ACHN (cell line): ENCODE measurements at places on chromosomes 11 and 22.

GRCh38 chr11:92286709-92287108 lies 62.1 kb downstream of the FAT3 start:
- no peak for DNase-seq

- DNase-seq = no peak
These were observed 1.3 kb downstream of the FAM180B start for GRCh38 chr11:47587723-47588326.

DNA sequence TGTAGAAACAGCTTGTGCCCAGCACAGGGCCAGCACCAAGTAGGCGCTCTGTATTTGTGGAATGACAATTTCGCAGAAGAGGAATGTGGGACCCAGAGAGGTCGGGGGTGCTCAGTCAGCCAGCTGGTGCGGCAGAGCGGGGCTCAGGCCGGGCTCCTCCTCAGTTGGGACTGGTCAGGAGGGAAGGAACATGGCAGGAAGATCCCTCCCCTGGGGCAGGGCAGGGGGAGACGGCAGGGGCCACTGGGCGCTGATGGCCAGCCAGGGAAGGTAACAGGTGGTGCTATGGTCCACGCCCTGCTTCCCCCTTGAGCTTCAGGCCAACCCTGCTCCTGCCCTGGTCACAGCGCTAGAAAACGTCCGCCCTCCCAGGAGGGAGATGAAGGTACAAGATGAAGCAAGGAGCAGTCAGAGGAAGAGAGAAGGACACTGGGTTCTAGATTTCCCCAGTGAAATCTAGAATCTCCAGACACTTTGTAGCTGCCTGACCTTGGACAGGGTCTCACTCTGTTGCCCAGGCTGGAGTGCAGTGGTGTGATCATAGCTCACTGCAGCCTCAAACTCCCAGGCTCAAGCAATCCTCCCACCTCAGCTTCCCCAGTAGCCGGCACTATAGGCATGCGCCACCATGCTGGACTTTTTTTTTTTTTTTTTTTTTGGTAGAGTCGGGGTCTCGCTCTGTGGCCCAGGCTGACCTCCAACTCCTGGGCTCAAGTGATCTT lies 13.5 kb upstream of the SPI1 start:
- no peak for DNase-seq

- DNase-seq = peak; percentile 57
These were observed 552 bp downstream of the RIN1 start for GRCh38 chr11:66335531-66336233.

DNA sequence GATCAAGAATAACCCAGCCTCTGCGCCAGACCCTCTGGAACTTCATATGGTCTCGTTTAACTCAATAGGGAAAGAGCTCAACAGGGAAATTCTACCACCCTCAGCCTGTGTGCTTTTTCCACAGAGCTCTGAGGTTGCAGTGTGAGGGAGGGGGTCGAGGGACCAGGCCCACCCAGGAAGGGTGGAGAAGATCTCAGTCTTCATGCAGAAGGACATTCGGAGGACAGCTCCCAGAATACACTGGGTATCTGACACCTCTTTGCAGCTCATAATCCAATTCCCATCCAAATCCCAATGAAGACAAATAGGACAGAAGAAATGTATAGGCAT lies 56.6 kb downstream of the ST14 start:
- no peak for DNase-seq

GRCh38 chr11:8277691-8278090 lies 14.0 kb upstream of the LMO1 start:
- no peak for DNase-seq

DNA sequence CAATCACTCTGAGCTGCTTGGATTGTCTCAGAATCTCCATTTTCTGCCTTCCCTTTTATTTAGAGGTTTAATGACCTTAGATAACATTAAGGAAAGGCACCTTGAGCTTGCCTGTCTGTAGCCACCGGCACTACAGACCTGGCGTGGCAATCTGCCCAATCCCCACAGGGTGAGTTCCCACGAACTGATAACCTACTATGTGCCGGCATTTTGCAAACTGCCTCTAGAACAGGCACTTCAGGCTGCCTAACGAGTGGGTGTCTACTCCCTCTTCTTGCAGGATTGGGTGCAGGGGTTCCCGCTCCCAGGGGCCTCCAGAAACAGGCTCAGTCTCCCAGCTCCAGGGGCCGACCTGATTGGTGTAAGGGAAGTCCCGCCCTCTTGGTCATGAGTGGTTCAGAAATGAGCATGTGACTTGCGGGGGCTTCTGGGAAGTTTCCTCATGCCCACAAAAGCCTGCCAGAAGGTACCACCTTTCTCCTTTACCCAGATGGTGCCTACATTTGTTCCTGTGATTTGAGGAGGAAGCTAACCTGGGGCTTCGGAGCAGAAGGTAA lies 120.0 kb upstream of the LDLRAD3 start:
- DNase-seq = no peak

DNA sequence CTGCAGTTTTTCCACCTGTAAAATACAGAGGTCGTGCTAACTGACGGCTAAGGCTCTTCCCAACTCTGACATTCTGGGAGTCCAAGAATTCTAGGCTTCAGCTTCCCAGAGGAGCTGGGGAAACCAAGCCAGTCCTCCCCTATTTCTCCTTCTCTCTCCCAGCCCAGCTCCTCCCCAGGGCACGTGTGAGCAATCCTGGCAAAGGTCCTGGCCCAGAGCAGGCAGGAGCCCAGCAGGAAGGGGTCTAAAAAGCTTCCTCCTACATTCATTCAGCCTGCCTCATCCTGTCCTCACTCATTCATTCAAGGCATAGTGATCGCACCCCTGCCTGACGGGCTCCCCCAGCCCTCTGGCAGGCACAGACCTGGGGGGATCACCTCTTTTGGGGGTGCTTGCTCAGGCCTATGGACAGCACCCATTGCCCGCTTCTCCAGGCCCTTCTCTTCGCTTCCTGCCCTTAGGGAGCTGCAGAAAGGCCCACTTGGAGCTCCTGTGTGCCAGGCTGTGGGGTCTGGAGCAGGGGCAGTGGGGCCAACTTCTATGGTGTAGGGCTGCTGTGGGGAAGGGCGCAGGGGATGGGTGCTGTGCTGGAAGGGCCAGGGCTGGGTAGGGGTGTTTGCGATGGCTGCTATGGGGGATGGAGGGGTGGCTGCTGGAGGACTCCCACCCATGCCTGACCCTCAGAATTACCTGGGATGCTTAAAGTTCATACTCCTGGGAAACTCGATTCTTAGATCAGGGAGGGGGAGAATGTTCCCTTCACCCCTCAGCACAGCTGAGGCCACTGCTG lies 9.8 kb downstream of the KCNC1 start:
- DNase-seq = no peak

- no peak for DNase-seq
These were observed 164.6 kb upstream of the PDGFD start for GRCh38 chr11:104328512-104328907.

DNA sequence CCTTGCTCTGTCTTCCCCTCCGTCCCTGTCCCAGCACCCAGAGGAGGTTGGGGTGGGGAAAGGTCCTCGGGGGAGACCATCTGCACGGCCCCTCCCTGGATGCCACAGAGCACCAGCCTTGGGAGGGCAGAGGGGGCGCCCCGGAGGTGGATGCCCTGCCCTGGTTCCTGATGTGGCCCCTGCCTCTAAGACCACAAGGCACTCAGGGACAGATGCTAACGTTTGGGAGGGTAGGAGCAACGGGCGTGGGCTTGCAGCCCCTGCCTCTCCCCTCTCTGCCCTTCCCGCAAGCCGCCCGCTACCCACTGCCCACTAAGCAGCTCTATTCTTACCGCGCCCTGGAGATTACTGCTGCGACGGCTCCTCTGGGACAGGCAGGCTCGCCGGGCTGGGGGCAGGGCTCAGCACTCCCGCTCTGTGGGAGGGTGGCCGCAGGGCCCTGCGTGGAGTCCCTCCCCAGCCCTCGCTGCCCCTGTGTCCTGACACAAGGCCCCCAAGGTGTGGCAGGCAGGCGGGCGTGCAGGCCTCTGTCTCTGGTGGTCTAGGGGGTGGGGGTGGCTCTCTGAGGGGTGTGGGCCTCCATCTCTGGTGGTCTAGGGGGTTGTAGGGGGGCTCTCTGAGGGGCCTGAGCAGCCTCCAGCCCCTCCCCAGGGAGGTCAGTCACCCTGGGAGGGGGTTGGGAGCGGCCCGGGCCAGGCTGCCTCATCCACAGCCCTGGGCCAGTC lies 14.9 kb downstream of the BRSK2 start:
- no peak for DNase-seq

DNA sequence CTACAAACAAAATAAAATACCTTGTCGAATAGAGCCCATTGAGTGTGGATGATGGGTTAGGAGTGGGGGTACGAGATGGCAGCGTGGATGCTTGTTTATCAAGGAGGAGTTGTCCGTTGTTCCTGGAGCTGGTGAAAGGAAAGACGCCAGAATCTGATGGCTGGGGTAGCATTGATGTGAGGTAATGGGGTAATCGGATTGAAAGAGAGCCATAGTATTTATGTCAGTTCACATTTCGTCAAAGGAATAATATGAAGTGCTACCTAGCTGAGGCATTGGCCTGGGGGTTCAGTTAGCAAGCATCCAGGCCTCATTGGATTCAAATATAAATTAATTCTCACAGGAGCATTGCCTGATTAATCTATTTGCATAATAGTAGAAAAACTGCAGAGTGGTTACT lies 16.9 kb upstream of the DBX1 start:
- DNase-seq = no peak

DNA sequence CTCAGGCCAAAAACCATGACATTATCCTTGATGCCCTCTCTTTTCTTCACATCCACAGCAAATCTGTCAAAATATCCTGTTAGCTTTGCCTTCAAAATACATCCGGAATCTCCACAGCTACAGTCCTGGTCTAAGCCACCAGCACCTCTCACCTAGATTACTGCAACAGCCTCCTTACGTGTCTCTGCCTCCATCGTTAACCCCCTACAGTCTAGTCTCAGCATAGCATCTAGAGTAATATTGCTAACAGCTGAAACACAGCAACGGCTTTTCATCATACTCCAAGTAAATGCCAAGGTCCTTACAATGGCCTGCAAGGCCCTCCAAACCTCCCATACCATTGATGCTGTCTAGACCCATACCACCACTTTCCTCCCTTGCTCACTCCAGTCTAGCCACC lies 4.4 kb downstream of the TSG101 start:
- no peak for DNase-seq

DNA sequence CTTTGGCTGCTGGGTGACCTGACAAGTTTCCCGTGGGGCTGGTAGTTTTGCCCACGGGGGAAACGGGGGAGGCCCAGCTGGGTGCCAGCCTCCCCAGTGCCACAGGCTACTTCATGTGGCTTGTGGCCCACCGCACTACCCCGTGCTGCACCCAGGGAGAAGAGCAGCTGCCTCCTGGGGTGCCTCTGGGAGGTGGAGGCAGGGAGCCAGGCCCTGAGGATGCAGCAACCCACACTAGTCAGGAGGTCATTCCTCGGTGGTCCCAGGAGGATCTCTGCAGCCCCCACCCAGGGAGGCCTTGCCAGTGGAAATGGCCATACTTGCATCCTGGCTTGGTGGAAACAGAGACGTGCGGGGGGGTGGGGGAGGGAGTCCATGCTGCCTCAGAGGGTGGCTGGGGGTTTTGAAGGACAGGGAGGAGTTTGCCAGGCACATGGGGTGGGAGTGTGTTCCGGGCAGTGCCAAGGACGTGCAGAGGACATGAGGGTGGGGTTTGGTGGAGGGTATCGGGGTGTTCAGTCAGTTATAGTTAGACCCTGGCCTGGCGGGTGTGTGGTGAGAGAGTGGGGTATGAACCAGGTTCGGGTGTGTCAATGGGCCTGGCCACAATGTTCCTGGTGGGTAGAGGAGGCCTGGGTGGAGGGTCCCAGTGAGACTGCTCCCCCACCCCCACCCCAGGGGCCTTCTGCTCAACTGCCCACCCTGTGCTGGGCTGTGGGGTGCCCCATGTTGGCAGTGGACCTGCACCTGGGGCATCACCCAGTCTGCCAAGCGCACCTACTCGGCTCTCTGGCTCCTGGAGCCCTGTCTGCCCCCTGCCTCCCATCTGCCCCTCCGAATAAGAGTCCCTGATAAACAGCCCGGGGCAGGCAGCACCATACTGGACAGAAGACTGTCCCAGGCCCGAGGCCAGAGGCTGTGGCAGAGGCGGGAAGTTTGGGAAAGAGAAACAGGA lies 3.8 kb downstream of the PIM3 start:
- no peak for DNase-seq

DNA sequence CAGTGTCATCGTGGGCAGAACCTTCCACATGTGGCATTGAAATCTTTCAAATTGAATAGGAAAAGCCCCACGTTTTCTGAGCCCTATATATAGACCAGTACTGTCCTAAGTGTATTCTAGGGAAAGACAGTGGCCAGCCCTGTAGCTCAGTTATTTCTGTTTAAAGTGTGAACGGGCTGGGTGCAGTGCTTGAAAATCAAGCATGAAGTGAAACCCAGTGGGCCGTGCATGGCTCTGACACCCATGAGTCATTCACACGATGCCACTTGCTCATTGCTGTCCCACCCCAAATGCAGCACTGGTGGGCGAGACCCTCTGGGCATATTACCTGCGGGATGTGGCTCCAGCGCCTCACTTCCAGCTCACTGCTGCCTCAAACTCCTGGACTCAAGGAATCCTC lies 29.8 kb upstream of the CCDC188 start:
- DNase-seq = no peak

GRCh38 chr11:97717922-97718321 lies 1302.8 kb upstream of the CNTN5 start:
- no peak for DNase-seq

DNA sequence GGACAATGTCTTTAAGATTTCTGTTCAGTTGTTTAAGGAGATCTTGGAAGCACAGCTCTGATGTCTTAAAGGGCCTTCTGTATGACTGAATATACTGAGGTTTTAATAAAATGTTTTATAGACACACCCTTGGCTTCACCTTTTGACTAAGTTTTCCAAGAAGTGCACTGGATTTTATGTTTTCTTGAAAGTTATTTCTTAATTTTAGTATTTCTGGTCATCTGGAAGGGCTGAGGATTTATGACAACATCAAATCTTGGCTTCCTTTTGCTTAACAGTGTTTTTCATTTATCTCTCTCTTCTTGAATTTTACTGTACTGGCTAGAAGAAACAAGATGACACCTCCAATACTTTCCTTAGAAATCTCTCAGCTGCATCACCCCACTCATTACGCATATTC lies 2423.4 kb downstream of the LRRC4C start:
- DNase-seq = no peak

GRCh38 chr11:46256540-46257001 lies 20.9 kb upstream of the CREB3L1 start:
- DNase-seq = no peak

- DNase-seq = peak; percentile 52
These were observed 77.9 kb downstream of the BTBD10 start for GRCh38 chr11:13384908-13385640.
